AG09319 (cell line): ENCODE measurements at places on chromosomes 7 and 10.

DNA sequence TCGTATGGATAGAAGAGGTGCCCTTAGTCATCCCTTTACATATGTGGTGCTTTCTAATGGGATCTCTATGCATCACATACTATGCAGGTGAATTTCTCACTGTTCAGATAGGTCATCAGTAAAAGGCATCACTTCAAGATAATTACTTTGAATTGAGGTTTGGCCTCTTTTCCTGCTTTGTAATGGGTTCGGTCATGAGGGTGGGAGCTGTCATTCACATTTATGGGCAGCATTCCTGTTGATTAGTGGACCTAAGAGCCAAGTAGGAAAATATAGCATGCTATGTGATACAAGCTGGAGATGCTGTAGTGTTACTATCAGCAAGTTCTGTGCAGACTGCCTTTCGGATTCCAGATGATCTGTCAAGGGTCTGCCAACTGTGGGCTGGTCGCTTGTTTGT, 156.3 kb downstream of the LCOR start:
- no peak for DNase-seq

GRCh38 chr7:121003986-121004685, 15.6 kb downstream of the CPED1 start:
- no peak for DNase-seq

DNA sequence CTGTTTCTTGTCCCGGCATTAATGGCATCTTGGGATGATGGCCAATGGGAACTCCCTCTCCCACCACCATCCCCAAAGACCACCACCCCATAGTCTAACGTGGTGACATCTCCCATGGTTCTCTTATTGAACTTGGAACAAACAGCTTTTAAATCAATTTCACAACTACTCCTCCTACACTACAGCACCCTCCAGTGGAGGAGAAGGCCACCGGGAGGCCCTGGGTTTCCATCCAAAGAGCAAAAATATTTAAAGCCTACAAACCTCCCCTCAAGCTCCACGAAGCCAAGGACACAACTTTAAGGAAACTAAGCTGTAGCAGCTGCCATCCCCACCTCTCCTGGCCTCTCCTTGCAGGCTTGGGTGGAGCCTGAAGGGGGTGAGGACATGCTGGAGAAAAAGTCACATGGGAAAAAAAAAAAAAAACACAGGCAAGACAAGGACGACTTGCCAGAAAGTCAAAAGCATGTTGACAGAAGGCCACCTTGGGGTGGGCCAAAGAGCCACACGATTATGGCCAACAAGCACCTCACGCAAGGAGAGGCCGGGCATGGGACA, 94.0 kb upstream of the LANCL2 start:
- DNase-seq: no peak

GRCh38 chr7:49789736-49790135, 16.3 kb downstream of the VWC2 start:
- DNase-seq: no peak

DNA sequence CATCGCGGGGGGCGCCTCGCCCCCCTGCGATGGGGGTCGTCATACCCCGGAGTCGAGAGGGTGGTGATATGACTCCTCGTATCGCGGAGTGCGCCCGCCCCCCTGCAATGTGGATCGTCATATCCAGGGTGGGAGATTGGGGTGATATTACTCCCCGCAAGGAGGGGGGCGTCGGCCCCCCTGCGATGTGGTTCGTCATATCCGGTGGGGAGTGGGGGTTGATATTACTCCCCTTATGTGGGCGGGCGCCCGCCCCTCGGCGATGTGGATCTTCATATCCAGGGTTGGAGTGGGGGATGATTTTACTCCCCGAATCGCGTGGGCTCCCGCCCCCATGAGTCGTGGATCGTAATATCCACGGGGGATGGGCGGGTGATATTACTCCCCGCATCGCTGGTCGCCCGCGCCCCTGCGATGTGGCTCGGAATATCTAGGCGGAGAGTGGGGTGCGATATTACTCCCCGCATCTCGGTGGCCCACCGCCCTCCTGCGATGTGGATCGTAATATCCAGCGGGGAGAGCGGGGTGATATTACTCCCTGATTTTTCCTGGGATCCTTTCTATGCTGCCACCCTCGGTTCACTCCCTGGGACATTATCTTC, 36.9 kb downstream of the MEIG1 start:
- DNase-seq: no peak

GRCh38 chr7:101575721-101576120, 53.4 kb downstream of the MYL10 start:
- no peak for DNase-seq
